Ascending aorta (tissue), 2 donors: ENCODE measurements at places on chromosomes 3 and 15. TPM values are rescaled to one million over a fixed set of nuclear protein-coding genes. Genes with fewer than 3 reads are reported as not detected.

Gene SORD
- 6.5 TPM for total RNA-seq

Gene ANKUB1
- total RNA-seq: not detected

Gene CTXN2
- total RNA-seq: not detected

Gene CCK
- not detected for total RNA-seq

Gene GASK1A
- total RNA-seq: 25.8 TPM

Gene ACY1
- total RNA-seq: 94.0 TPM

Gene SLC22A14
- not detected for total RNA-seq

Gene EFCC1
- total RNA-seq: 3.6 TPM

Gene ZNF502
- total RNA-seq: 6.5 TPM

Gene AHSG
- total RNA-seq: 0.53 TPM

DNA sequence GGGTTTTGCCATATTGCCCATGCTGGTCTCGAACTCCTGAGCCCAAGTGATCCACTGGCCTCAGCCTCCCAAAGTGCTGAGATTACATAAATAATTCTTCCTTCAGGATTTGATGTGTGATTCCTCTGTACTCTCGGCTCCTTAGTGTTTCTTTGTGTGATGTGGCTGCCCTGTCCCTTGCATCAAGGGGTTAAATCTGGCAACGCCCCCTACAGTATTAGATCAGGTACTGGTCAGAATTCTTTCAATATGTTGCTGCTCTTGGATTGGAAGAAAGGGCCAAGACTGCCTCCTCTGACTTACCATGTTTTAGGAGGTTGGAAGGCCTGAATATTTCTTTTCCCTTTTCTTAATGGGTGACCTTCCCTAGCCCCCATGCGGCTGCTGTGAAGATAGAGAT lies 390.6 kb upstream of the WNT5A start:
- no peak for DNase-seq

DNA sequence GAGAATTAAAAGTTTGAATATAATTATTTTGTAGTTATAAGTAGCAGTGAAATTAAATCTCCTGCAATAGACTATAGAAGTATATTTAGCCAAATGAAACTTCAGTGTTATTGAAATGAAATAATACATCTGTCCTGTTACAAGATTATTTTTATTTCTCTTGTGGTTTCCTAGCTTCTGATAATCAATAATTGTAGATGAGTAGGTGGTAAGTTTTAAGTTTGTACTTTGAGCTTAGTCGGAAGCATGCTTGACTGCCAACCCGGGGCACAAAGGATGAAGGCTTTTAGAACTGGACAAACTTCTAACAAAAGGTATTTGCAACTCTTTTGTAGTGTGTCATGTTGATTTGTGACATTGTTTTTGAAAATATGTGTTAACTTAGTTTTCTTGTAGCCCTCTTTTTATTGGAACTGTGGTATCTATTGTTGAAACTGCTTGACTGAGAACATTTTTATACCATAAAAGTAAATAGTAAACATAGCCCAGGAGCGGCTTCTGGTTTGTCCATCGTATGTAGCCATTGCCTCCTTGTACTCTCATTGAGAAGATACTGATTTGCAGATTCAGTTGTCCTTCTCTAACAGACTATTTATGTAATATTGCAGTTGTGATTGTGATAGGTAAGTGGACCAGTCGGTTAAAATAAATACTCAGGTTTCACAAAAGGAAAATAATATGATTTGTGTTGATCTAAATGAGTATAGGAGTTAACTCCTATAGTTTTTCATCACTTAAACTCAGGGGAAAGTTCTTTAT lies 2.9 kb downstream of the CTNNB1 start:
- DNase-seq: no peak

DNA sequence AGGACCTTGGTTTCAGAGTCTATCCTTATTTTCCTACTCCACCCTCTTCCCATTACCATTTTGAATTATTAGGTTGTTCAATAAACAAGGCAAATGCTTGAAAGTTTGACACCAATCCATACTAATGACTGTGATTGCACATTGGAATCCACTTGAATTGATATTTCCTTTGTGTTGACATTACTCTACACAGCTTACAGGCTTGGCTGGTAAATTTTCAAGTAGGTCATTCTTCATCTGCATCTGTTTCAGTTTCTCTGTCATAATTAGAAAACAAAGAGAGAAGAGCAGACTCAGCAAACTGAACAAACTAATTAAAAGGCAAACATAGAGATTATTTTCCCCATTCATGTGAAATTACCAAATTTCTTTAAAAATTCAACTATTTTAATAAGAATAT lies 732.9 kb upstream of the BCHE start:
- DNase-seq: no peak

- DNase-seq: no peak
Observed at GRCh38 chr15:93917181-93917580, 314.2 kb upstream of the MCTP2 start.

- no peak for DNase-seq
Observed at GRCh38 chr3:80252113-80252512, 484.3 kb upstream of the ROBO1 start.

DNA sequence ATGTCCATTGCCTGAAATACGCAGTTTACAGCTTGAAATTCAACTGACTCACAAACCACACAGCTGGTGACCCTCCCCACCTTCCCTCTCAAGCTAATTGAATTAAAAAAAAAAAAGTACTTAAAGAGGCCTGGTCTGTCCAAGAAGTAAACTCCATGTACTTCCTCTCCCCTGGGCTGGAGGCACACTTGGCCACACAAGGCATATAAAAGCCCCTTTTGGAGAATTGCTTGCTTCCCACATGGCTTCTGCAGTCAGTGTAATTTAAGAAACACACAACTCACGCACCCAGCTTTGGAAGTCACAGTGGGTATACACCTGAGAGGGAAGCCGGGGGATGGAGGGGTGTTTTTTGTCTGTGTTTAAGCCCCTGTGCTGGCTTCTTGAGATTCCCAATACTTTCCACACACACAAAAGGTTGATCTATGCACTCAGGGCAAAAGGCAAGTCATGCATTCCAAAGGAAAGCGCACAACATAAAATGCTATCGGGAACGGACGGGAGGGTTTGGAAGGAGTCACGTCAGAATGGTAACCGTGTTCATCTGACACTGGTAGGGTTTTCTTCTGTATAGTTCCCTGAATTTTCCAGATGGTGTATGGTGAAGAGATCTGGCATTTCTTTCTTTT lies 106.6 kb upstream of the ALDH1A3 start:
- DNase-seq: no peak

- no peak for DNase-seq
Observed at GRCh38 chr3:53169045-53169831, 8.2 kb downstream of the PRKCD start.

DNA sequence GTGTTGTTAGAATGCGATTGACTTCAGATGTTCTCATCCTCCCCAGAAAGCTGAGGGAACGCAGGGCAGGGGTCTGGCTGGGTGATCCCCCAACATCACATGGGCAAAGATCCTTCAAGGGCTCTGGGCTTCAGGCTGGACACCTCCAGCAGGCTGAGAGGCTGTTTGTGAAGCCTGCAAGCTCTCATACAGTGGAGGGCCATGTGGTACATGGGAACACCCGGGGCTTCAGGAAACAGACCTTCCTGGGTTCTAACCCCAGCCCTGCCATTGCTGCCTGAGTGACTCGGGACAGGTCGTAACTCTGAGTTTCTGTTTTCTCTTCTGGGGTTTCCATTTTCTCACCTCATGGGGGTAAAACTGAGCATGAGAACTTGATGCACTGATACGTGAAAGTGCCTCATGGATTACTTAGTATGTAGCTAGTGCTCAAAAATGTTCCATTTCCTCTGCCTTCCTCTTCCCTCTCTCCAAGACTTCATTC lies 81.2 kb downstream of the TLE3 start:
- DNase-seq: no peak

GRCh38 chr15:62912808-62913207 lies 129.7 kb upstream of the TPM1 start:
- DNase-seq: no peak

GRCh38 chr3:13015286-13016082 lies 57.7 kb downstream of the IQSEC1 start:
- DNase-seq: peak; percentile 78

- no peak for DNase-seq
Observed at GRCh38 chr15:62977952-62978811, 64.4 kb upstream of the TPM1 start.

DNA sequence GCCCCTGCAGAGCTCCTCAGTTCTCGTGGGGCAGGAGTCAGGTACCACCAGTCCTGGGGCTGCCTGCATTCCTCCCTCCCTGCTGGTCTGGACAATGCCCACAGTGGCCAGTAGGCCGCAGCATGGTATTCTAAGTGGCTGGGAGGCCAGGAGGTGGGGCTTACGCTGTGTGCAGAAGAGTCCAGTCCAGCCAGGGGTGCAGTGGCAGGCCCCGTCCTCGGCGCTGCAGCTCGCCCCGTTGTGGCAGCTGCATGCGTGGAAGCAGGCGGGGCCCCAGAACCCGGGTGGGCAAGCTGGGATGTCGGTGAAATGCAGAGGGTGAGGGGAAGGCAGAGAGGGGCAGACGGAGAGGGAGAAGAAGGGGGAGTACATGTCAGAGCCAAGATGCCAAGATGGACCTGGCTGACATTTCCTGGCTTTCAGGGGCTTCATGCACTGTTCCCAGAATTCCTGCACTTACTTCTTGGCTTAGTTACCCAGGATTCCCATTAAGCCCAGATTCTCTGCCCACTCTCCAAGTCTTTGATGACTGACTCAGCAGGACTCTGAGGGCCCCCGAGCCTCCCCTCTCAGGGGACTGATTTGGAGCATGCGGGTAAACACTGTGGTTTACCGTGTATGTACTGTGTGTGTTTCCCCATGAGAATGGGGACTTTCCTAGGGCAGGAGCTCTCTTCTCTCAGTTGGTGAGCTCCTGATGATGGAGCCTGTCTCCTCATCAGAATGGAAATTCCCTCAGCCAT lies 47.5 kb downstream of the RAB11A start:
- DNase-seq: no peak

DNA sequence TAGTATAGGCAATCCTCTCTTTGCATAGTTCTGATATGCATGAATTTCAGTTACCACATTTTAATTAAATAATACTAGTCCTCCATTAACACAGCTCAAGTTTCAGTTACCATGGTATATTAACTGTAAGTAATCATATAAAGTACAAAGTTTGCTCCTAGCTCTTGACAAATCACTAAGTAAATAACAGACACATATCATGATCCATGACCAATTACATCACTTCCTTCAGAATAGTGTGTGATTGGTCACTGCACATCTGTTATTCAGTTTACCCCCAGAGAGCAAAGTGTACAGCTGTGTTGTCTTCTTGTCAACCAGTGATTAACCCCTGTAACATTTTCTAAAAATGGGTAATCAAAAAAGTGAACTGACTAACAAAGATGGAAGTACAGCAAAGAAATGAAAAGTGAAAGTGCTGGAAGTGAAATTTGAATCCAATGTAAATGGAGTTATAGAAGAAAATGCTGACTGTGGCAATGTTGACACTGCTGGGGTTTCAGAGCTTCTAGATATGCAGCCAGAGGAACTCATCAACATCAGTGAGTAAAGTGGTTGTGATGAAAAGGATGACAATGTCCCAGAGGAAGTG lies 30.2 kb upstream of the LEKR1 start:
- no peak for DNase-seq

DNA sequence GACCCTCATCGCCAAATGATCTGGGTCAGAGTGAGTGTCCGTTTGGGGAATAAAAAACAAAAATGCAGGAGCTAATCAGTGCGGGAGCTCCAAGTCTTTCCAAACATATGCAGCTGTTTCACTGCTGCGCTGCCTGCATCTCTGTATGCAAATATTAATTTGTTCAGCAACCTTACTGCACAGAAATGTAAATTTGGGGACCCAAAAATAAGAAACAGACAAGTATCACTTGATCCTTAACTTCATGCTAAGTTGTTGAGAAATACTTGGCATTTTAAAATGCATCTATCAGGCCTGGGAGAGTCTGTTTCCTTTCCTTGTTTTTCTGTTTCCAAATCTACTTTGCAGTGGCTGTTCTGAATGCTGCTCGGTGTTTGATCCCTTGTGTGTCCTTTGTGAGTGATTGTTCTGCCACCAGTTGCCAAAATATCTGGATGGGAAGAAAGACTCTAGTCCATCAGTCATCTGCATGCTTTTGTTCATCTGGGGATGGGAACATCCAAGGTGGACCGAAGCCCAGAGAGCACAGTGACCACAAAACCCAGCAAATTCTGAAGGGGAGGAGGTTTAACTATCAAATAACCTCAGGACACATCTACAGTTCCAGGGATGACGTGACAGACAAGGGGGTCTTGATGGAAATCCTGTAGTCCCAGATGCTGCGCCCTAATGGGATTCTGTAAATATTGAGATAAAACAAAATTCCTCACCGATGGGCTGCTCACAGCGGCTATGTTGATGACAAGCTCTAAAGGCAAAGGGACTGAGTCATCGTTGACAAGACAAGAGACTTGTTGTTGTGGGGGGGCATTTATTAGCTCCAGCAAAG lies 199.5 kb upstream of the WNT5A start:
- no peak for DNase-seq

GRCh38 chr15:69691307-69692015 lies 238.8 kb downstream of the RPLP1 start:
- DNase-seq: no peak

DNA sequence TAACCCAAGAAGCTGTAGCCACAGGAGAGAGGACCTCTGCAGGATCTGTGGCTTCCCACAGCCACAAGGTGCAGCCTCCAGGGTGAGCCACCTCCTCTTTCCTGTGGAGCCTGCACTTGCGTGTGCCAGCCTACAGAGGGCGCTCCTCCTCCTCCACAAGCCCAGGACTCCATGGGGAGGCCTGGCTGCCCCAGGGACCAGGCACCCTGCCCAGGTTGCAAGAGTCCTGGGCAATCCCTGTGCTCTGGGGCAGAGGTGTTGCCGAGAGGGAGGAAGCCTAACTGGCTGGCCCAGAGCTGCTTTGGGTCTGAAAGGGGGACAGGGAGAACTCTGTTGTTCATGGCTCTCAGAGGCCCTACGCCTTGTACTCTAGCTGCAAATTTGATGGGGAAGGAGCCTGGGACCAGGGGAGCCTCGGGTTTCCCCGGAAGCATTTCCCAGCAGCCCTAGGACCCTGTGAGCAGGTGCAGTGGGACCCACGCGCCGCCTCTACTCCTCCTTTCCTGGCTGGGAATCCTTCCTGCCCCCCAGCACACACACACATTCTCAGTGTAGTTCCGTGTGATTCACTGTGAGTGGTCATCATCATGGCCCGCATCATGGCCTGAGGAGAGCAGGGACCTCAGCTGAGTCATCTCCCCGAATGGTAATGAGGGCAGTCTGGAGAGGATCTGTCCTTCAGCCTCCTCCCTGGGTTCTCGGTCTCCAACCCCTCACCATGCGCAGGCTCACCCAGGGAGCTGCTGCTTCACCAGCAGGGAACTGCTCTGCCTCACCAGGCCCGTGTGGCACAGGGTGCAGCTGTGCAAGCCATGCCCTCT lies 24.3 kb downstream of the TBC1D21 start:
- peak; percentile 75 for DNase-seq
